ENCODE measurements at places on chromosomes 5 and 9. TPM values are rescaled to one million over a fixed set of nuclear protein-coding genes. Genes with fewer than 3 reads are reported as not detected.

Gene PPP1R26
- 27.5 TPM for total RNA-seq

- DNase-seq, result no peak
Observed at GRCh38 chr9:97904725-97905124, 17.6 kb downstream of the TRMO start.

Gene KCNIP1
- total RNA-seq, result 2.7 TPM

- peak; percentile 68 for DNase-seq
Observed at GRCh38 chr9:109640580-109641371, 139.2 kb upstream of the PALM2AKAP2 start.

Gene MZB1
- 5.2 TPM for total RNA-seq

DNA sequence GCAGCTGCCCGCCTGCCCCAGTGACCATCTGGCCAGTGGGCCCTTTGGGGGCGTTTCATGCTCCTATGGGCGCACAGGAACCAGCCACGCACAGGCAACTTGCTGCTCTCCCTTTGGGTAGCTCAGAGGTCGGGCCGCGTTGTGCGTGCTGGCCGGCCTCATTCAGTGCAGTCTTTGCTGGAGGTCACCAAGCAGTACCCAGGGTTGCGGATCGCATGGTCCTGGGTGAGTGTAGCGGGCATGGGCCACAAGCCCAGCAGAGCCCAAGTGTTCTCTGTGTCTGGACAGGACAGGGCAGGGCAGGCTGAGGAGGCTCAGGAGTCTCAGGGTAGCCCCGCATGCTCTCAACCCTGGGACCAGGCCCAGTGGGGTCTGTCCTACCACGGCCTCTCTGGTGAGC lies 9.9 kb upstream of the MRNIP start:
- DNase-seq, result no peak

Gene SLC6A7
- total RNA-seq, result not detected

DNA sequence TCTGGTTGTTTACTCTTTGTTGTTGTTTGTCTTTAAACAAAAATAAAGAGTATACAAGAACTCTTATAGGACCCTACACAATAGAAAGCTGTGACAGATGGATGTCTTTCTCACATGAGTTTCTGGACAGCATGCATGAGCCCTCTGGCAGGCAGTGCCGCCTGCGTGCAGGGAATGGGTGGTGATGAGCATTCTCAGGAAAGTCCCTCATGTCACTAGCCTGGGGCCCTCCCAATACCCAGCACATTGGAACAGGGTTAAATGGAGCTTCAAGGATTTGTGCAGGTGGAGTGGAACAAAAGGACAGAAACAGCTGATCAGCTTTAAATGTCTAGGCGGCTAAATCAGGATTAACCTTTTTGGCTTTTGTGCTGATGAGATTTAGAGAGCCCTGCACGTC lies 181.0 kb upstream of the CD180 start:
- no peak for DNase-seq

DNA sequence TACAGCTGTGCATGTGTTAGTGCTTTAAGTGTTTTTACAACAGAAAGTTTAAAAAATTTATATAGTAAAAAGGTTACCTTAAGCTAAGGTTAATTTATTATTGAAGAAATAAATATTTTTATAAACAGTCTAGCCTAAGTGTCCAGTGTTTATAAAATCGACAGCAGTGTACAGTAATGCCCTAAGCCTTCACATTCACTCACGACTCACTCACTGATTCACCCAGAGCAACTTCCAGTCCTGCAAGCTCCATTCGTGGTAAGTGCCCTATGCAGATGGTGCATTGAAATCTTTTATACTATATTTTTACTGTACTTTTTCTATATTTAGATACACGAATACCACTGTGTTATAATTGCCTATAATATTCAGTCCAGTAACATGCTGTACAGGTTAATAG lies 159.1 kb downstream of the ROR2 start:
- no peak for DNase-seq

DNA sequence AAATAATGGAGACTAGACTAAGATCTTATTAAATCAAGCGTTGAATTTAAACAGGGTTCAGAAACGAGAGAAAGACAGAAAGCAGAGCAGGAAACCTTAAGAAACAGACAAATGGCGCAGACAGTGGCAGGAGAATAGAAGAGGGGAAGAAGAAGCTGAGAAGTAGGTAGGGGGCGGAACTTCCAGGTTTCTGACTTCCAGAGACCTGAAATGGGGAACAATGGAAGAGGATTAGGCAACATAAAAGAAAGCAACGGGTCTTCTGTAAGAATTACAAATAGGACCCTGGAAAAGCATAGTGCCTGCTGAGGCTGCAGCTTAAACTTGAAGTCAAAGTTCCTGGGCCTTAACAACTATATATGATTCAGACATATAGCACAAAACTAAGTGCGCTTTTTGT lies 101.7 kb downstream of the BNC2 start:
- DNase-seq, result no peak

- DNase-seq, result no peak
Observed at GRCh38 chr5:174120401-174121005, 75.0 kb downstream of the NSG2 start.

Gene SPAAR
- 13.5 TPM for total RNA-seq

DNA sequence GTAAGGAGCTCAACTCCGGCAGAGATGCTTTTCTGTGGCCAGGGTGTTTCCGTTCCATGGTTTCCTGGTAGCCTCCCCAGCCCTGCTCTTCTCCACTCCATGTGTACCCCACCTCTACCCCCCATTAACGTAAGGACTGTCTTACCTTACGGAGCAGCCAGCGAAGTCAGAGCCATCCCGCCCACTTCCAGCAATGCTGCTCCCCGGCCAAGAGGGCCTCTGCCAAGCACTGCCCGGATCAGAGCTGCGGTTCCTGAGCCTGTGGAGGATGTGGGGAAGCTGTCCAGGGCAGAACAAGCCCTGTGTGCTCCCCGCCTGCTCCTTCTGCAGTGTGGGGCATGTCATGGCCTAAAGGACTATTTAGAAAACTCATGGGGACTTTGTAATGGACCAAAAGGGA lies 261.2 kb downstream of the GADD45G start:
- DNase-seq, result peak; percentile 23

GRCh38 chr5:8577792-8578191 lies 708.8 kb downstream of the MTRR start:
- DNase-seq, result no peak

- no peak for DNase-seq
Observed at GRCh38 chr9:113302792-113303418, at the start of gene RNF183. Gene RNF183 (minus strand): TSS chr9:113303376. CDS start chr9:113298184, 5,192 bp downstream.

DNA sequence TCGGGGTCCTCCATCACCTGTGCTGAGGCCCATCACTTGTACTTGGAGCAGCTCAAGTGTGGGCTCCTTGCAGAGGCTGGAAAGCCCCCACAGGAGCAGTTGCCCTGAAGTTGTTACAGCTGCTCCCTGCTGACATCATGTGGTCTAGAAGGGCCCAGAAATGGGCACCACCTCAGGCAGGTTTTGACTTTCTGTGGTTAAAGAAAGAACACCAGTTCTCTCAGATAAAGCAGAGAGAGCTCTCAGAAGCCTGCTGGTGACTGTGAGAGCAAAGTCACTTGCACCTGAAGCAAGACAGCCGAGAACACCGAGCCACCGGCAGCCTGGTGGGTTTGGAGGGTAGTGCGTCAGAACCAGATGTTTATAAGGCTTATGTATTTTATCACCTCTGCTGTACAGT lies 70.4 kb downstream of the MVB12B start:
- no peak for DNase-seq
